Sciatic nerve (tissue), 2 donors: ENCODE measurements at places on chromosomes 13 and 19. TPM values are rescaled to one million over a fixed set of nuclear protein-coding genes. Genes with fewer than 3 reads are reported as not detected.

Gene CARS2
- 66.5 TPM for total RNA-seq

Gene TJP3
- total RNA-seq: 2.1 TPM

Gene ZNF878
- 0.27 TPM for total RNA-seq

- no peak for DNase-seq
These were observed 53.3 kb downstream of the PARP4 start for GRCh38 chr13:24459234-24459633.

DNA sequence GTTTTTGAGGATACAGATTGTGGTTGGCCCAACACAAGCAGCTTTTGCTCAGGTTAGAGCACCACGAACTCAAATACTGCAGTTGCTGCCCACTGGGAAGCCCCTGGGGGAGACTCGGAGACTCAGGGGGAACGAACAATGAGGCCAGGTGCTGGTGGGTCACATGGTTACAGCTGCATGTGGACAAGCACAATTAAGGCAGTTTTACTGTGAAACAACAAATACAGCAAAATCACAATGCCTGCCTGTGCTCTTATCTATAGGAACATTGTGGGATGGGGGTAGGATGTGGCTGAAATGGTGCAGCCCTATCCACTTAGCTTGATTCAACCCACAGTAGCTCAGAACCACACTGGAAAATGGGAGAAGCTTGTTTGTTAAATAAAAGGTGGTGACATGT lies 119.7 kb upstream of the SPATA13 start:
- no peak for DNase-seq
